ENCODE measurements at places on chromosomes 12 and 14.

GRCh38 chr12:132702640-132703039, 8.0 kb upstream of the PGAM5 start:
- DNase-seq: no peak

DNA sequence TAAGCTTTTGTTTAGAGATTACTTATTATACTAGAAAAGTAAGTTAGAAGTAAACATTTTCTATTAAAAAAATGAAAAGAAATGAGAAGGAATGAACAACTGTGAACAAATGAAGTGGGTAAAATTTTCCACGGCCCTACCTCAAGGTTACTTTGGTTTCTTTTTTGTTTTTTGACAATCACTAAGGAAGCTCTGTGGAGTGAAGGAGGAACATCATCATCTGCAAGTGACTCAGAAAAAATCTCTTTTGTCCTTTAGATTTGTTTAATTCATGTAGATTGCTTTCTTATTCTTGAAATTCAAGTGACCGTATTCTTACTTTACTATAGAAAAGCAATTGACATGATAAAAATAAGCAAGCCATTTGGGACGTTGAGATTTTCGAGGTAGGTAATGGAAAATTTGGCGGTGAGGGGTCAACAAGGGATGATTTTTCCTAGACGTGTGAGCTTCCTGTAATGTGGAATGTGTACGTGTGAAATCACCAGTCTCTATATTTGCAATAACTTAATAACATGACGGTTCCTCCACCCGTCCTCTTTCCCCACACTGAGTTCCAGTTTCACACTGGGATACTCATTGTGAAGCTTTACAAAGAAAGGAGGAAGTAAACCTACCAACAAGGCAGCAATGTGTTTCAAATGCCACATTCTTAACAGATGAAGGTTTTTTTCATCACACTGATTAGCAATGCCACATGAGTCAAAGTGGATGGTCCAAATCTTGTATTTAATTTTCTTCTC, 62.3 kb upstream of the EGLN3 start:
- no peak for DNase-seq

GRCh38 chr14:104117341-104118005, 20.9 kb upstream of the KIF26A start:
- peak; percentile 44 for DNase-seq

GRCh38 chr14:99415496-99416281, 65.0 kb downstream of the SETD3 start:
- peak; percentile 89 for DNase-seq

DNA sequence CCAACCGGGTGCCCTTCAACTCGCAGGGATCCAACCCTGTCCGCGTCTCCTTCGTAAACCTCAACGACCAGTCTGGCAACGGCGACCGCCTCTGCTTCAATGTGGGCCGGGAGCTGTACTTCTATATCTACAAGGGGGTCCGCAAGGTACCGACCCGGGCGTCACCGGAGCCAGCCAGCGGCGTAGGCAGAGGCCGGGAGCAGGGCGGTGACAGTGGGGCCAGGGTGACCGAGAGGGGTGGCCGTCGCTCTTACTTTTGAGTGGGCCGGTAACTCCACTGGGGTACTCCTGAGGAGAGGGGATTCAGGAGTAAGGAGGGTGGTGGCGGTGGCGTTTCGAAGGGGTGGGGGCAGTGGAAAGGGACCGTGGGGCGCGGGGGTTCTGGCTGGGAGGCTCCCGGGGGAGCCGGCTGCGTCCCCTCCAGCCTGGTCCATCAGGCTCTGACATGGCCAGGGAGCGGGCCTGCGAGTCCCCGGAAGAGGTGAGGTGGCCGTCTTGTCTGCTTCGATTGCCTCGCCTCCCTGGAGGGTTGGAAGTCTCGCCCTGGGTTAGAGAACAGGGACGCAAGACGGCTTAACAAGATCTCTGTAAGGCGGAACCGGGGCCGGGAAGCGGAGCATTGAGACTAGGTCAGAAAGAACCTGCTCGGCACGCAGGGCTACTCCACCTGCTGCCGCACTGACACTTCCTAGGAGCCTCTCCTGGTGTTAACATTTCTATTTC, 491 bp downstream of the WDR20 start:
- DNase-seq: peak; percentile 64

- DNase-seq: no peak
These were observed 145.9 kb downstream of the ETV6 start for GRCh38 chr12:11795192-11795912.

DNA sequence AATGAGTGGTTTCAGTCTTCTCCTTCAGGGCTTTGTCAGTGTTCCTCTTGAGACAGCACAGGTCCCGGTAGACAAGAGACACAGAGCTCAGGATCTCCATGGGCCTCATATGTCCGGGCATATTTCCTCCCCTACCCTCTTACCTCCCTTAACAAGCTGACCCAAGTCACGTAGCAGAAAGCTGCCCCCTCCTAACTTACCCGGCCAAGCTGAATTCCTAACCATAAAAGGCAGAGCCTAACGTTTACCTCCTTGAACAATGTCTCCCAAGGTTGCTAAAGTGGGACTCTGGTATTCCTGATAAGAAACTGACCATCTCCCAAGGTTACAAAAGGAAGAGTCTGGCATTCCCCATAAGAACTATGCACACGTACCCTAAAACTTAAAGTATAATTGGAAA, 182.2 kb upstream of the USP15 start:
- no peak for DNase-seq

DNA sequence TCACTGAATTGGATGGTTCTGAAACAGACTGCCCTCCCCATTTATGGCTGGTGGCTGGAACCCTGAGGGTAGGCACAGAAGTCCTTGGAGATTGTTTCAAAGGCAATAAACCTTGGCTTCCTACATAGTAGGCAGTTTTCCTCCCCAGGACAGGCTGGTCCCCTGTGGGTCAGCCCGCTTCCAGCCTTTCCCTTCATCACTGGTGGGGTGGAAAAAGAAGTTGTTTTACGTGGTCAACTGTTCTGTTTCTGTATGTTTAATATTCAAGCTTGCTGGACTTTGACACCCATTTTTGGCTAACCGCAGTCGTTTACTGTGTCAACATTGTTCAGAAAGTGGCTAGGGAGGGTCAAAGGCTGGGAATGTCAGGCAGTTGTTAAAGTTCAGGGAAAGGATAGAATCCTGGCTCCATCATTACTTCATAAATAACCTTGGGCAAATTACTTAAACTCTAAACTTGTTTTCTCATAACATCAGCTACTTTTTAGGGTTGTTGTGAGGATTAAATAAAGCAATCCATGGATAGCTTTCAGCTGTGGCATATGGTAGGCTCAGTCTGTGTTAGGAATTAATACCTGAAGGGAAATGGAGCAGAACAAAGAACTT, 2.4 kb downstream of the KLHDC2 start:
- DNase-seq: no peak

DNA sequence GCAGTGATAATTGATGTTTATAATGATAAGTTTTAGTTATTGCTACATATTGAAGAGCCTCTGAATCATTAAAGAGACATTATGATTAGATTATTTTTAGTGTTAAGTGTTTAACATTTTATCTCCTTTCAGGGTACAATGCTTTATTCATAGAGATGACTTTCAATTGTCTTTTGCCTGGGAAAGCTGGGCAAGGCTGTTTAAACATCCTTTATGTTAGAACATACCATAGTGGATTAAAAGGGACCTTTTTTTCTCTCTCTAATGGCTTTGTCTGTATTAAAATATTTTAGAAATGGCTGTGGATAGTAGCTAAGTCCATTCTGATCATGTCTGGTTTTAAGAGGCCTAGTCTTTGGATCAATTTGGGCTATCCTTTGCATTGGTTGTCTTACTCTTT, 427.5 kb upstream of the MIS18BP1 start:
- peak; percentile 9 for DNase-seq

DNA sequence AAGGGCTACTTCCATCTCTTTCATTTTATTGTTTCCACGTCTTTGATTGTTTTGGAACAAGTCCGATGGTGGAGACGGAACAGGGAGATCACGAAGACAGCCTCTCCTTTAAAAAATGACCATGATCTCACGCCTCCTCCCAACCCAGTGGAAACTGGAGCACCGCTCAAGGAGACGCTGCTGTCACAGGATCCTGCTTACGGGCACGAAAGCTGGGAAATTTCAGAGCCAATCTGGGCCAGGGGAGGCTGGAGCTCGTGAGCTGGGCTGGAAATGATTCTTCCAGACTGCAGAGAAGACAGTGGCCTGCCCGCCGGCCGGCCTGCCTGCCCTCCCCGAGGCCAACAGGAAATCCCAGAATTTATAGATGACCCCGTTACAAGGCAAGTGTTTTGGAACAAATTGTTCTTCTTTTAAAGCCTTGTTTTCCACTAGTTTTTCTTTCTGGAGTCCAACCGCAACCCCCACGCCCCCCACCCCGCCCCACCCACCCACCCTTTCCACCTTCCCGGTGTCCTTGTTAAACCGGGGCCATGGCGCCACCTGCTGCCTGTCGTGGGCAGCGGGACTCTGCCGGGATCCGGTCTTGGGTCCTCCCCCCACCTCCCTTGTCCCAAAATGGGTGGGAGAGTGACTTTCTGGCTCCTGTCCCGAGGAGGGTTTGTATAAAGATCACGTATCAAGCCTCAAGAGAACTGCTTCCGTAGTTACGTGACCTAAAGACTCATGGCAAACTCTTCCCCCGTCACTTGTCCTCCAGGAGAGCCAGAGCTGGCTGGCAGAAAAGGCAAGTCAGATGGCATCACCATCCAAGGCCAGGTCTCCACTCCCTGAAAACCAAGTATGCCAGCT, 40.3 kb downstream of the MAP1LC3B2 start:
- DNase-seq: peak; percentile 86

- DNase-seq: no peak
These were observed 29.6 kb downstream of the PRDM4 start for GRCh38 chr12:107731366-107731765.

DNA sequence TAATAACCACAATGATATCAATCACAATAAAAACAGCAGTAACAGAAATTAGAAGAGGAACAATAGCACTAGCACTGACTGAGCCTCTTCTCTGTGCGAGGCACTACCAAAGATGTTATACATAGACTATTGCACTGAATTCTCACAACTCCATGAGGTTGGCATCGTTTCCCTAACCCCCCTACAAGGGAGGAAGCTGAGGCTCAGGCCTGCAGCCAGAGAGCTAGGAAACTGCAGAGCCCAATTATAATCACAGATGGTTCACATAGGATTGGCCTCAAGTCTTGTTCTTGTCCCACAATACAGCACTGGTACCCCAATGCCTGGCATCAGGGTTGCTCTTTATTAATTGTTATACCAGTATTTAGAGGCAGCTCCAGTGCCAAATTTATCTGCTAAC, 278.0 kb downstream of the CEP128 start:
- no peak for DNase-seq

- no peak for DNase-seq
These were observed 171.2 kb downstream of the TTC8 start for GRCh38 chr14:88995437-88996198.

- DNase-seq: peak; percentile 66
These were observed 19.8 kb downstream of the KRT80 start for GRCh38 chr12:52171950-52172512.

Measured in neural progenitor cell (in vitro differentiated cells).